Activated CD8-positive, alpha-beta memory T cell treated with anti-CD3 and anti-CD28 coated beads, Interleukin-2, amount 50 U/mL, for 48 hours (primary cell): ENCODE measurements at places on chromosomes 11 and 22.

- DNase-seq = peak; percentile 84
Observed at GRCh38 chr11:36265793-36266628, 23.2 kb downstream of the COMMD9 start.

- DNase-seq = no peak
Observed at GRCh38 chr11:134233729-134234179, 9.3 kb downstream of the VPS26B start.

DNA sequence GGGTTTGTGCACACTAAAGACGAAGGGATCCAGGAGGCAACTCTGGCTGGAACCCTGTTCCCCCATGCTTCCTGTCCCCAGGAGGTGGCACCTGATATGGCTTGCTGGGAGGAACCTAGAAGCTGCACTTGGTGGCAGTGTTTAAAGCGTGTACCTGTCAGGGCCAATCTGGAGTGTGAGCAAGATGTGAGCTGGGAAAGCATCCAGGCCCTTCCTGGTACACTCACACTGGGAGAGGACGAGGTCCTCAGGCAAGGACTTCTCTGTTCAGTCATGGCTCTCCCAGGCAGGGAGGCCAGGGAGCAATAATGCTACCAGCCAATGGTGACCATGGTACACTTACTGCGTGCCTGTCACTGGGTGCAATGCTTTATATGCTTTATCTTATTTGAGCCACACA is 130.7 kb upstream of the NECTIN1 start:
- DNase-seq = no peak

GRCh38 chr11:13669544-13670488 is 1.3 kb downstream of the FAR1 start:
- DNase-seq = no peak

DNA sequence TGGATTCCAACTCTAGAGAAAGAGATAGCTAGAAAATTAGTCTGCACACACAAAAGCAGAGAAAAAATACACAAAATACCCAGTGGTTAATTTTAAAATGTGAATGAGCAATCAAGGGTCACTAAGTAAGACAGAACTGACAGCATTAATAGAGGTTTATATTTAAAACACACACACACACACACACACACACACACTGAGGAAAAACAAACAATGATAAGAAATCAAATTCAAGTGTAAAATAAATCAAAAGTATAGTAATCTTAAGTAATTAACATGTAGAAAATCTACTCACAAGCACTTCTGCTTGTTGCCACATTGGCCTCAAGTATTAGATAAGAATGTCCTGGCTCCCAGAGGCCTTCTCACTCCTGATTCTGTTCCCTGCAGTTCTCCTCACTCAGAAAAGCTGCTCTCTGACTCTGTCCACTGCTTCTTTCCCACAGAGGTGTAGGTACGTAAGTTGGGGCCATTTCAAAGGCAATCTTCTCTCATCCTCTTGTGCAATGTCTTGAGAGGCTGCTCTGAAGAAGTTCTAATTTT is 33.3 kb upstream of the OLFML1 start:
- DNase-seq = no peak

DNA sequence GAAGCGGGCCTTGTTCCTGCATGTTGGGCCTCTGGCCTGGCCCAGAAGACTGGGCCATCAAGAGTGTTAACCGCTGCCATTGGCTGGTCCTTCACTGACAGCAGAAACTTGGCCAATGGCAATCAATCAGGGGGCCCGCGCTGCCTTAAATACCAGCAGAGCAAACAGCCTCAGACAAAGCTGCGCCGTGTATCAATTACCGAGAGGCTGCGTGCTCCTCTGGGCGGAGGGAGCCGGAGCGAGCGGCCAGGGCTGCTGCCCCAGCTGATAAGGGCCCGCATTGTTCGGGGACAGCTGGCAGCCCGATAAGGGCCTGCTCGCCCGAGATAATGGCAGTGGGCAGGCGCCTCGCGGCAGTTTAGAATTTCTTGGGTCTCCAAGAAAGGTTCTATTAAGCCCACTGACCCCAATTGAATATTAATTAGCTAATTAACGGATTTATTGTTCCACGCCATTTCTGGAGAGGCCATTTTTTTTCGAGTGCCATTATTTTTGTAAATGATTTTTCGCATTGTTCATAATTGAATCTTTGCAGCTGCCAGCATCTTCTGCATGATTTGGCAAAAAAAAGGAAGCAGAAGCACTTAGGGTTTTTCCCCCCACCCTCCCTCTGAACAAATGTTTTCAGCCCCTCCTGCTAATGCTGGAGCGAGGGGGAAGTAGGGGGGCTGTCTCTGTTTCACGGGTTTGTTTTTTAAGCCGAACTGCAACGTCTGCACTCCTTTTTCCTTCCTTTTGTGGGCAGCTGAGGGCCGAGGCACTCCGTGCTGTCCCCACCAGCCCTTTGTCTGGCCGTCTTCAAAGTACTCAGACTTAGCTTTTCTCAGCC is 37.6 kb upstream of the RIC3 start:
- DNase-seq = peak; percentile 47

DNA sequence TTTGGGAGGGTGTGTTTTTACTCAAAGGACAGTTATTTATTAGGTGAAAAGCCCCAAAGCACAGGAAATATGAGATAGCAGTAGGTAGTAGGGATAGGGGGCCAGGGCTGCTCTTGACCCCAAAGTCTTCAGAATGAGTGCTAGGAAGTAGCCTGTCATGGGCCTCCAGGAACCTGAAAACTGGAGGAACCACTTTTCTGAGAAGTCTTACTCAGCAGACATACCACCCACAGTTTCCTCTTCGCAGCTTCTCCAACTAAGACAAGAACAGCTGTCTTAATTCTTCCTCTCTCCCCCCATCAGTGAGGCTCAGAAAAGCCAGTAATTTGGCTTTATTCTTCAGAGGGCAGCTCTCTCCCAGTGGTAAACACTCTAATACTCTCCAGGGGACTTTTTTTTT is 84.0 kb upstream of the CTSC start:
- peak; percentile 60 for DNase-seq

DNA sequence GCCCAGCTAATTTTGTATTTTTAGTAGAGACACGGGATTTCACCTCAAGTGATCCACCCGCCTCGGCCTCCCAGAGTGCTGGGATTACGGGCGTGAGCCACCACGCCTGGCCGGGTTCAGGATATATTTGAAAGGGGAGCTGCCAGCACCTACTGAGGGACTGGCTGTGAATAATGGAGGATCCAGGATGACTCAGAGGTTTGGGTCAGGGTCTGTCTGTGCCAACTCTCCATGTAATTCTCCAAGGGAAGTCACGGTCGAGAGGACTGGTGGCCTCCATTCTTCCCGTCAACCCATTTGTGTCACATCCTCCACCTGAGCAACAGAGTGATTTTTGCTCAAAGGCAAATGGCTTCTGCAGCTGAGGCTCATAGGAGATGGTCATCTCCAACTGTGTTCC is 3.6 kb upstream of the ARRB1 start:
- no peak for DNase-seq

DNA sequence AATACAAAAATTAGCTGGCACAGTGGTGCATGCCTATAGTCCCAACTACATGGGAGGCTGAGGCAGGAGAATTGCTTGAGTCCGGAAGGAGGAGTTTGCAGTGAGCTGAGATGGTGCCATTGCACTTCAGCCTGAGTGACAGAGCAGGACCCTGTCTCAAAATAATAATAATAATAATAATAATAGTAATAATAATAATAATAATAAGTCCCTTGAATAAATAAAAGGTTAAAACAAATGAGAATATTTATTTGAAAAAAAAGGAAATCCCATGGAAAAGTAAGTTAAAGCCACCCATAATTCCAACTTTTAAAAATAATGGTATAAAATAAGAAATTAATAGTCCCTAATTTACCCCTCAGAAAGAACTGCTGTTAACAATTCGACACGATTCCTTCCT is 10.0 kb upstream of the NAV2 start:
- DNase-seq = no peak

DNA sequence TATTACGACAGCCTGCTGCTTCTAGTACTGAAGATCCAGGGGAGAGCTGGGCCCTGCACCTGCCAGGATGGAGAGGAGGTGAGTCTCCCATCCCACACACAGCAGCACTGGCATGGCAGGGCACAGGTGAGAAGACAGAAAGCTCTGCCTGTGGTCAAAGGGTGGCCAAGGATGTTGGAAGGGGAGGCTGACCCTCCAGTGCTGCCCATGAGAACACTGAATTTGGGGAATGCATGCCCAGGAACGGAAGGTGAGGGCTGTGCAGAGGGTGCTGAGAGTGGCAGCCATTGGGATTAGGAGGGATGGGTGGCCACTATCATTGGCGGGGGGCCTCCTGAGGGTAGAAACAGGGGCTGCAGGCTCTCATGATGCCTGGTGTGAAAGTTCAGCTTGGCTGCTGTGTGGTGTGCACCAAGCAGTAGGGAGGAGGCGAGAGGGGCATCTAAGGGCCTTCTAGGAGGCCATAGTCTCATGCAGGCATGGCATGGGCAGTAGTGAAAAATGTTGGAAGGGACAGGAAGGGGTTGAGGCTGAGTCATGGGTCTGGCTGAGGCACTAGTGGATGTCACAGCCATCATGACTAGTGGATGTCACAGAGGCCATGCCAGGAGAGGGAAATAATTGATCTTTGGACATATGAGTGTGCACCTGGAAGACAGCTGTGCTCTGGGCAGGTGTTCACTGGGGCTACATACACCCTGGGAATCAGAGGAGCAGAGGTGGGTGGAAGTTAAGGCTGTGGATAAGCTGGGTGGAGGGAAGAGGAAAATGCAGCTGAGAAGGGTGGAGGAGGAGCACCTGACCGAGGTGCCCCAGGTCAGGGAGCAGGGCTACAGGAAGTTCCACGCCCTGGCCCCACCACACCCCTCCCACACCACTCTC is 2.5 kb upstream of the LRRC74B start:
- DNase-seq = no peak

- DNase-seq = no peak
Observed at GRCh38 chr11:117378976-117379865, 51.6 kb downstream of the CEP164 start.

DNA sequence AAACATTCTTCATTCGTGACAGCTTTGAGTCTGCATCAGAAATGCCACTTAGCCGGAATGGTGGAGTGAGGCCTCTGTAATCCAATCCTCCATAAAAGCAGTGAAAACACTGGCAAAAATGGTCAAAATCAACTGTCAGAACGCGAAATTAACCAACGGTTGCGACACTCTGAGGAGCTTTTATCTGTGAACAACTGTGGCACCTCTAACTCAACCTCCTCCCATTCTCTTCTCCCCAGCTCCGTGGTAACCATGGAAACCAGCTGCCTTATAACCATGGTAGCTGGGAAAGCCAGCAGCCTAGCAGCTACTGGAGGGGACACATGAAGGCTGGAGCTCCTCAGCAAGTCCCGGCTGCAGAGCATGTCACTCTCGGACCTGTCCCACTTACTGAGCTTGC is 20.3 kb downstream of the AP2A2 start:
- DNase-seq = no peak
